ENCODE measurements at places on chromosomes 11 and 22.

GRCh38 chr11:86999859-87000753 is 37.6 kb upstream of the TMEM135 start:
- DNase-seq: peak; percentile 59

DNA sequence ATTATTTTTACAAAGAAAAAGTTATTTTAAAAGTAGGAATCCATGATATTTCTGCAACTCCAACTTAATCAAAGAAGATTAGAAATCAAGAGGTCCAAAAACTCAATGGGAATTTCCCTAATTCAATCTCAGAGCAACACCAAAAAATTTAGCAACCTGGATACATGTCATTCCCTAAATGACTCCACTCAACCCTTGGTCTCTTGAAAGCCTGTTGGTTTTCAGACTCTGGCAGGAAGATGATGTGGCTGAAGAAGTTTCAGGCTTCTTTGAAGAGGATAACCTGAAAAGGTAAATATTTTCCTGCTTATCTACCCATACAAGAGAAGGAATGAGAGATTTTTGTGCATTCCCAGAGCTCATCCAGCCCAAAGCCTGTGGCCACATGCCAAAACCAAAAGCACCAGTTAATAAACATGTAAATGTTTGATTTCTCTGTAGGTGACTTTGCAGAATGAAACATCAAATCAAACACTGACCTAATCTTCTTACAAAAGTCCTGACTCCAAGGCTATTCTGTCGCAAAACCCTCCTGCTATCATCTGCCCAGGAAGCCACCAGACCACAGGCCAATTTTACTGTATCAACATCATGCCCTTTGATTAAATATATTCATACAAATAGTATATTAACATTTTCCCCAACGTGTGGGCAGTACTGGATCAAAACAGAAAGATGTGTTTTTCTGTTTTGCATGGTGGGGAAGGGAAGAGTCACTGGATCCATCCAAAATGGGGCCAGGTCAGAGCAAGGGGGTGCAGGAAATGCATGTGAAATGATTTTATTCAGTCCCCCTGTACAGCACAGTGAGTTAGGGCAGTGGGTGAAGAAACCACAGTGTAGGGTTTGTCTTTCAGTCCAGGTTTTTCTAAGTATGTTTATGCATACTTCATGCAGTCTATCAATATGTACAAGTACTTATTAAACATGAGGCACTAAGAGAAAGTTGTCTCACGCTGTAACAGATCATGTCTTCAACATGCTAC is 38.8 kb downstream of the SMCO4 start:
- DNase-seq: no peak

DNA sequence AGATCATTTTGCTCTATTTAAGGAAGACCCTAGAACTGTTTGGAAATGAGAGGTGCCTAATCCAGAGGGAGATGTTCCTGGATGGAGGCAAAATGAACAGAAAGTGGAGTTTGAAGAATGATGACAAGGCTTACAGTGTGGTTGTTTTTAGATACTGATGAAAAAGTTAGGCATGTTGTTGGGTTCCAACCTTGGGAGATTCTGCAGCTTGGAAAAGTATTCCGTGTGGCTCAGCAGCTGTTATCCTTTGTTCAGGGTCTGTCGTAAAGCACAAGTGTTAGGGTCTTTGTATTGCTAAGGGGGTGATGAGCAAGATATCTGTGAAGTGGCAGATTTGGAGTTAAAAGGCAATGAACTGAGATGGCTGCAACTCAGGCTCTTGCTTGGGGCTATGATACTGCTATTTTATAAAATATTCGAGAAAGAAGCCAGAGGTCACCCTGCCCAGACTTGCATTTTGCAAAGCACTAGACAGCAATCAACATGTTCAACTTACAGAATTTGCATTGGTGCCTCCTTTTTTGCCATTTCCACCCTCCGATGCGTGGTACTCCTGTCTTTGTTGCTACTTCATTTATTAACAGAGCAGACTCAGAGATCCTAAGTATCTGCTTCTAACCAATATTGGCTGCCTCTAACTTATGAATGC is 45.3 kb upstream of the POGLUT3 start:
- no peak for DNase-seq

DNA sequence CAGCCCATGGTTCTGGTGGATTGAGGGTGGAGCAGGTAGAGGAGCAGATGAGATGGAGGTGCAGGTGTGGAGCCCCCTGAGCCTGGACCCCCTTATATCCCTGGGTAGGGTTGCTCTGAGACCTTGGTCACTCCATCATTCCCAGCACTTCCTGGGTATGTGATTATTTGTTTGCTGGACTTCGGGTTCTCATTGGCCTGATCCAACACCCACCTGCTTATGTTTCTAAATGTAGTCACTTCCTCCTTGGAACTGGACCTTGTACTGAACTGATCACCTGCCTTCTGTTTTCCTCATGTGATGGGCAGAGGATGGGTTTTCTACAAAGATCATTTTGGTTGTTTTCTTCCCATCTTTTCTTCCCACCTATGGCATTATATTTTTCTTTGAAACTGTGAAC is at the start of gene KRTAP5-4:
KRTAP5-4 (minus strand) TSS at position 53 of the 400 bp plus-strand sequence; CDS start at position 8, 45 bp downstream.
- no peak for DNase-seq

GRCh38 chr11:105838668-105839384 is 183.2 kb downstream of the MSANTD4 start:
- DNase-seq: no peak

- no peak for DNase-seq
These were observed 87.1 kb upstream of the CSNK2A3 start for GRCh38 chr11:11440144-11440543.

DNA sequence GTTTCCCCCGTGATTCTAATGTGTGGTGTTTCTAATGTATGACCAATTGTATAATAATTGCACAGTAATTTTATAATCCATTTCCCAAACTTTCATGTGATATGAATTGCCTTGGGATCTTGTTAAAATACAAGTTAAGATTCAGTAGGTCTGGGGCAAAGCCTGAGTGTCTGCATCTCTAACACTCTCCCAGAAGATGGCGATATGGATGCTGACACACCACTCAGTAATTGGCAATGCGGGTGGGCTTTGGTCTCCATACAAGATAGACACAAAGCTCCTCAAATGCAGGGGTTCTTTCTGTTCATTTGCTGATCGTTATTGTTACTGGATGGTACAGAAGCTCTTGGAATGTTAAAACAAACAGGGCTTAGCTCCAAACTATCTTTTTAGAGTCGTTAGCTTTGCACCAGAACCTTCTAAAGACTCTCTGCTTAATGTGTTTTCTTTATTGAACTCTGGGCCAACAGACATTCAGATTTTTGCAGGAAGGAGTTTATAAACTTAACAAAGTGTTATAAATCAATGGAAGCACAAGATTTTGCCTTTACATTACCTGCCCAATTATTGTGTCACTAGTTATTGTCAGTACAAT is 45.4 kb upstream of the ANO3 start:
- peak; percentile 44 for DNase-seq

GRCh38 chr11:117815262-117815803 is 9.2 kb downstream of the FXYD2 start:
- peak; percentile 71 for DNase-seq

GRCh38 chr11:72218251-72218745 is 1.7 kb downstream of the FOLR2 start:
- no peak for DNase-seq

GRCh38 chr11:12472401-12473005 is 95.1 kb downstream of the PARVA start:
- no peak for DNase-seq

DNA sequence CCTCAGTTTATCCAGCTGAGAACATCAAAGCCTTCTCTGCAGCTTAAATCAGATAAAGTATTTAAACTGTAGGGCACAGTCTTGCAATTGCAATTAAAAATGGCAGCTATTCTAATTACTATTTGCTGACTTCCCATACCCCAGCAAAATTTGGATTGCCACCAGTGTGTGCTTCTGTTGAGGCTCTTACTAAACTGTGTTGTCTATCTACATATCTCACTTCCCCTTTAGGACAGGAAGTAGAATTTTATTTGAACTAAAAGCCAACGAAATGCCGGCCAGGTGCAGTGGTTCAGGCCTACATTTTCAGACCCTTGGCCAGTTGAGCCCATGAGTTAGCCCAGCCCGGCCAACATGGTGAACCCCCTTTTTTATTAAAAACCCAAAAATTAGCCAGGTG is 7.1 kb downstream of the SAA4 start:
- no peak for DNase-seq

DNA sequence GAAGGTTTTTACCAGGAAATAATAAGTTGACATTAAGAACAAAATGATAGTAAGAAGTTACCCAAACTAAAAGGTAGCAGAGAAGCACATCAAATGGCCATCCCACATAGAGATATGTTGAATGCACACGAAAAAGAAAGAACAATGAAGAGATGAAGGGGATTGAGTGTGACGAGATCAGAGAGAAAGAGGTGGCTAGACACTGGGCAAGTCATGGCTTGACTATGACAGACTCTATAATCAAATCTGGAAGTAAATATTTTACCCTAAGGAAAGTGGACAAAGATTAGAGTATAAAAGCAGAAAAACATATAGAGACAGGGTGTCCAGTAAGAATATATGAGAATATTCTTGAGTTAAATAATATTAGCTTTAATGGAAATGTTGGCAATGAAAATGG is 31.4 kb downstream of the CASP12 start:
- no peak for DNase-seq

DNA sequence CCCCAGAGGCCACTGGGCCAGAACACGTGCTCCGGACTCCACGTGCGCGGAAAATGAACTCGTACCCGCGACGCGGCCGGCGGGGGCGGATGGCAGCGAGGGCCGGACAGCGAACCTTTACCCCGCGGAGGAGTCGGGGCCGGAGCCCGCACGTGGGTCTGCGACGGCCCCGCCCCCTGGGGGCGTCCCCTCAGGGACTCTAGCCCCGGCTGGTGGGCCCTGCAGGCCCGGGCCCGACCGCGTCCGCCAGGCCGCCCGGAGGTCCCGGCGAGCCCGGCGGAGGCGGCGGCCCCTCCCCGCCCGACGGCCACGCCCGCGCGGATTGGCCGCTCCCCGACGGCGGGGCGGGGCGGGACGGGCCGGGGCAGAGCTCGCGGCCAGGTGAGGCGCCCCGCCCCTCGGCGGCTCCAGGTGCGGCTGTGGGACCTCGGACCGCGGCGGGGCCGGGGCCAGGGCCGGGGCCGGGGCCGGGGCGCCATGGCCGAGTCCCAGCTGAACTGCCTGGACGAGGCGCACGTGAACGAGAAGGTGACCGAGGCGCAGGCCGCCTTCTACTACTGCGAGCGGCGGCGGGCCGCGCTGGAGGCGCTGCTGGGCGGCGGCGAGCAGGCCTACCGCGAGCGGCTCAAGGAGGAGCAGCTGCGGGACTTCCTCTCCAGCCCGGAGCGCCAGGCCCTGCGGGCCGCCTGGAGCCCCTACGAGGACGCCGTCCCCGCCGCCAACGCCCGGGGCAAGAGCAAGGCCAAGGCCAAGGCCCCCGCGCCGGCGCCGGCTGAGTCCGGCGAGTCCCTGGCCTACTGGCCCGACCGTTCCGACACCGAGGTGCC is at the start of gene FAM83F:
FAM83F (plus strand) TSS at position 389 of the 827 bp plus-strand sequence; CDS start at position 478, 89 bp downstream.
- peak; percentile 73 for DNase-seq

DNA sequence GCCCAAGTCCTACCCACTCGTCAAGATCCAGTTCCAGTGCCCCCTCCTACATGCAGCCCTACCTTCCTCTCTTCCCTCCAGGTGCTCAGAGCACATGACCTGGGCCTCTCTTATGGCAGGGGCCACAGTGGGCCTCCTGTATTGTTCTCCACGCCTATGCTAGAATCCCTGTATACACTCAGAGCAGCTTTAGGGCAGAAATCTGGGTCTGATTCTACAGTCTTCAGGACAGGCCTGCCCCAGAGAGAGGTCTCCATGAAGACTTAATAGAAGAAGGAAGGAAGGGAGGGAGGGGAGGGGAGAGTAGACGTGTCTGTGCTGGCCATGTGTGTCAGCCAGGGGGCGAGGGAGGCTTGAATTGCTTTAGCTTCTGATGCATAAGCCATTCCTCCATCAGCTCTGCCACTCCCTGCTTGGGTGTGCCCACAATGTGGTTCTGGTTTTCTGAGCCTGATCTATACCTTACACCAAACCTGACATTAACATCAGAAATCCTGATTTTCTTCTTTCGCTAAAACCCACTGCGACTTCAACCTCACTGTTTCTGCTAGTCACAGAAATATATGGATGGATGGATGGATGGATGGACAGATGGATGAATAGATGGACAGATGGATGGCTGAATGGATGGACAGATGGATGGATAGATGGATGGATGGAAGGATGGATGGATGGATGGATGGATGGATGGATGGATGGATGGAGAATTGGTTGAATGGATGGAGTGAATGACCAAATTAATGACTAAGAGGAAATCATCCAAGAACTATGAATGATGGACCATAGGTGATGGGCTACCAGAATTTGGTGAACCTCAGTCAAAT is 56.6 kb upstream of the PRDM11 start:
- no peak for DNase-seq

GRCh38 chr22:46638601-46639431 is 18.6 kb downstream of the GRAMD4 start:
- DNase-seq: peak; percentile 90

GRCh38 chr11:132718711-132719671 is 813.3 kb downstream of the OPCML start:
- no peak for DNase-seq

GRCh38 chr11:77559686-77560401 is 29.9 kb upstream of the AQP11 start:
- no peak for DNase-seq

DNA sequence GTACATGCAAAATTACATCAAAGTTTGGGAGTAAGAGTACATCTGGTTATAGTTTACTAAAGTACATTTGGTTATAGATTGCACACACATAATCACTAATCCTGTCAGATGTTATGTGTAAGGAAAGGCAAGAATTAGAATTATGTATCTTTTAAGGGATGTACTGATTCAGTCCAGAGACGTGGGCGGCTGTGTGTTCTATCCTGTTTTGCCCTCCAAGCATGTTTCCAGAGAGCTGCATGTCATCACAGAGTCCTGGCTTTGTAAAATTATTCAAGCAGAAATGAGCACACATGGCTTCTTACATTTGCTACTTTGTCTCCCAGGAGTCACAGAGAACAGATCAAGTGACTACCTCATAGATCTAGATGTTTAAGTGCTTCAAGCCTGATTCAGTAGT is 33.2 kb upstream of the CEP126 start:
- no peak for DNase-seq

DNA sequence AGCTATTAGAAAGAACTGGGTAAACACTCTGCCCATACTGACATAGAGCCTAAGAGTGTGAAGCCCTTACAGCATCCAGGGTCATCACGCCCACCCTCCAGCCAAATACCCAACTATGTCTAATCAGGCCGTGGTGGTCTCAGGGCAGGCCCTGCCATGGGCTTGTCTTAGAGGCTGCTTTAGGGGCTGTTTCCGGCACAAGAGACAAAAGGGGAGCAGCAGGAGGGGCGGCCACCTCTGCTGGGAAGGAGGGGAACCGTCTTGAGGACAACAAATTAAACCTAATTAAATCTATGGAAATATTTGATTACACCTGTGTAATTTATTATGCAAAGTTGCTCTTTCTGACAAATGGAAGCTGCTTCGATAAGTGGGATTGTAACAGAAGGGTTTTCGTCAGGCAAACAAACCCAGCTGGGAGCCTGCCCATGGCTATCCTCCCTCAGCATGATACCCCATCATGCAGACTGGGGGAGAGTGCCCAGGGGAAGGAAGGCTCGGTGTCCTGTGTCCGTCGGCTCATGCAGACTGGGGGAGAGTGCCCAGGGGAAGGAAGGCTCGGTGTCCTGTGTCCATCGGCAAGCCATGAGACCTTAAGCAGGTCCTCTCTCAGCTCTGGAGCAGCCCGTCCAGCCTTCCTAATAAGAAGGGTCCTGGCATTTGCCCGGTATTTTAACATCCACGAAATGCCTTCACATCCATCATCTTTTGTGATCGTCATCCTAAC is 163.6 kb upstream of the B3GAT1 start:
- no peak for DNase-seq
